ENCODE measurements at places on chromosomes 1 and 21.

DNA sequence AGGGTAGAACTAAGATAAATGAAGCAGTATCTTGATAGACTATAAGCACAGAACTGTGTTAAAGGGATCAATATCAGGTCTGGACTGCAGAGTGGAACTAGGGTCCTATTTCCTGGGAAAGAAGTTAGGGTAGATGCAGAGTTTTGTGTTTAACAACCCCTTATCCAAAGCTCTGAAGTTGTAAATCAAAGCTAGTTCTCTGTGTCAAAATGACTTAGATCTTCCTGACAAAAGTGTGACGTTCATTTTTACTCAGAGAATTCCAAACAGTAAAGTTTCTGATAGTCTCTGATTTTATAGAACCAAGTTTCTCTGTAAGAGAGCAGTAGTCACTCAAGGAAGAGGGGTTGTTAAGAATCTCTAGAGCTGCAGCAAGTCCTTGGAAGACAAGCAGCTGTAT, 8.3 kb downstream of the NUCKS1 start:
- no peak for DNase-seq

- DNase-seq = no peak
Observed at GRCh38 chr1:20383631-20384030, 93.0 kb downstream of the VWA5B1 start.

DNA sequence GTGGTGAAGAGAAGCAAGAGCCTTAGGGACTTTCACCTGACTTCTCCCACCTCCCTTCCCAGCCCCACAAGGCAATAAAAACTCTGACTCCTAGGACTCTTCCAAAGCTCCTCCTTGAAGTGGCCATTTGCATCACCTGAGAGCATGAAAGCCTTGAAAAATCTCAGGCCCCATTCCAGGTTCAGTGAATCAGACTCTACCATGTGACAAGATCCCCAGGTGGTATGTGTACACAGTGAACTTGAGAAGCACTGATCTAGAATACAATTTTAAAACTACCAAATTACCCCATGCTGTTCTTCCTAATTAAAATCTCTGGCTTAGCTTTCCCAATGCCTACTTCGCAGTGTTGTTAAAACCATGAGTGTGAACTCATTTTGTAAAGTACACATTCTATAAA, 195.1 kb upstream of the SAMSN1 start:
- DNase-seq = no peak

- DNase-seq = no peak
Observed at GRCh38 chr1:51729824-51730301, 113.0 kb downstream of the OSBPL9 start.

DNA sequence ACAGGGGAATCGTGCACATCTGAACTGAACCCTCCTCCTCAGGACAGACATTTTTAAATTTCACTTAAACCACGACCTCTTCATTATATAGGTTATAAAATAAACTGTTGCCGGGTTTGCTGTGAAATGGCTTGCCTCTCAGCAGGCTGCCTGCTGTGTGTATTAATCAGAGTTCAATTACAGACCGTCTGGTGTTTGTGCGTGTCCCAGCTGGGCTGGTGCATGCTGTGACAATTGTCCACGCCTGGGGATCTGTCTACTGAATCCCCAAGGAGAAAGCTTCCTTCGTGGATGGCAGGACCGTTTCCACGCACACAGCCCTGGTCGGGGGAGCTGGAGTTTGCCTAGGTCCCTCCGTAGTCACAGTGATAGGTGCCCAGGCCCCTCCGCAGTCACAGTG, 13.4 kb upstream of the AGPAT3 start:
- DNase-seq = no peak

- DNase-seq = no peak
Observed at GRCh38 chr1:6095511-6096242, 50.0 kb downstream of the KCNAB2 start.

DNA sequence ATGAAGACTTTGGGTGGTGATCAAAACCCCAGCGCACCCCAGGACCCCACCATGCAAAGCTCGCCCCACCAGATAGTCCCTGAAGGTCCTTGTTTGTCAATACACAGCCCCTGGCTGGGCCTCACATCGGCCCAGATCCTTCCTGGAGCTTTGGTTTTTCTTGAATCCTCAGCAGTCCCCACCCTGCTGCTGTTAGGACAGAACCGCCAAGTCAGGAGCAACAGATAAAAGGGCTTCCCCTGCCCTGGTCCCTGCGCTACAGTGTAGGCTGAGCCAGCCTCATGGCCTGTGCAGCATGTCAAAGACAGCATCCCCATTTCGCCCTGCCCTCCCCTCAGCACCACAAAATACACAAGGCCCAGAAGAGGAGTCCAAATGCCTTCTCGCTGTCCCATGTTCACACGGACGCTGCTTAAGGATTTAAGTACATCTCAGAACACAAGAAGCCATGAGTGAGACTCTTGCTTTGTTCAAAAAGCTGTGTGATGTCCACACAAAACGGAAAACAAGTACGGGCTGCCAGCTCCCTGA, 65.7 kb downstream of the PSMG1 start:
- no peak for DNase-seq

DNA sequence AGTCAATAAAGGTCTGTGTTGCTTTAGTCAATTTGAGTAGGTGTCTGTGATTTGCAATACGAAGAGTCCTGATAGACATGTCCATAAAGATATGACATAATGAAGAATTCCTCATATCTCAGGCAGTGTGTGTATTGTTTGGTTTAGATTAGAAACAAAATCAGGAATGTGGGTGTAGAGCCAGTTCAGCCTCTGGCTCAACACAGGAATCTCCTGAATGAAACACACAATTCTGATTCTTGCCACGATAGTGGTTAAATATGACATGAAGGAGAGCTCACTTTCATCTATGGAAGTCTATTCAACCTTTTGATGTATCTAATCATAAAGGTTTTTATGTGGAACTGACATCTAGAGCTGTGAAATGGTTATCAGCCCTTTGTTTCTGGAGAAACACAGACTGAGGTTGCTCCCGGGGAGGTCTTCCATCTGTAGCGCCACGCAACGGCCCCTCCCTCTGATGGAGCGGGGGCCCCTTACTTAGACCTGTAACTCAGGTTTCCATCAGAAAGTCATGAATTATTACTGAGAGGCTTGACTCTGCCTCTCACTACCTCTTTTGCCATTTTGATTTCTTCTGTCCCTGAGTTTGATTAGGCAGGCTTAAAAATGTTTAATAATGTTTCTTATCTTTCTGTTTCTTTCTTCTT, 19.5 kb downstream of the TSPAN2 start:
- no peak for DNase-seq

DNA sequence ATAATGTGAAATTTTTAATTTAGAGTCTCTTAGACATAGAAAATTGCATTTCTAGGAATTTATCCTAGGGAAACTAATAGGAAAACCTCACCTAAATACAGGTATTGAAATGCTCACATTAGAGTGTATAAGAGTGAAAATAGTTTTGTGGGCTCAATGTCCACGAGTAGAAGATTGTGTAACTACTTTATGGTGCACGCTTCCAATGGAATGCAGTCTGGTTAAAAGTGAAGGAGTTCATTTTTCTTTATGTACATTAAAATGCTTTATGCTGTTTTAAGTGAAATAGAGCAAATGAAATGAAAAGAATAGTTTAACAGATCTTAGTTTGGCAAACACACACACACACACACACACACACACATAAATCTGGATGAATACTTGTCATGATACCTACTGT, 278.2 kb downstream of the USP25 start:
- DNase-seq = no peak

DNA sequence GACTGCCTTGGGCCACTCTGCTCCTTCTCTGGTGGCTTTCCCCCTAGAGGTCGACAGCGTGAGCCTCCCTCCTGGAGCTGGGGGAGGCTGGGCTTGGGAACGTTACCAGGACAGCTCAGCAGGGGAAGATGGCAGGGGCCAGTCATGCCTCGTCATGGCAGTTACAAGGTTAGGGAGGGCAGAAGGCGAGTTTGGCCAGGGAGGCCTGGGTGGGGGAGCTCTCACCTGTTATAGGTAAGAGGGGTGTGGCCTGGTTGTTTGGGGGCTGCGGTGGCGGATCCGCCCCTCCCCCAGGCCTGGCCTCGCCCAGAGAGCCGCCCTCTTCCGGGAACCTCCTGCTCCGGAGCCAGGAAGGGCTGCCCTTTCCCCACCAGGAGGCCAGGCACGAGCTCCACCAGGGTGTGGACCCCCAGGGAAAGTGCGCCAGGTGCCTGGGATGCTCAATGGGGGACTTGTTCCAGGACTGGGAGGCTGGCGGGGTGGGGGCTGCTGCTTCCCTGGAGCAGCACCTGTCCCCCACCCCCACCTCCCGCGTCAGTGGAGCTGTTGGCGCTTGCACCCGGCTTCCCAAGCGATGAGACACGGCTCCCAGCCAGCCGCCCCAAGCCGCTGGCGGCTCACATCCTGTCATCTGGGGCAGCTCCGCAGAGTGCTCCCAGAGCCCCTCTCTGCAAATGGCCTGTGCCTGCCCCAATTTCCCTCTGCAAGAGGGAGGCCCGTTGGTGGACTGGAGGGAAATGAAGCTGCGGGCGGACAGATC, 23.6 kb upstream of the PKP1 start:
- no peak for DNase-seq

DNA sequence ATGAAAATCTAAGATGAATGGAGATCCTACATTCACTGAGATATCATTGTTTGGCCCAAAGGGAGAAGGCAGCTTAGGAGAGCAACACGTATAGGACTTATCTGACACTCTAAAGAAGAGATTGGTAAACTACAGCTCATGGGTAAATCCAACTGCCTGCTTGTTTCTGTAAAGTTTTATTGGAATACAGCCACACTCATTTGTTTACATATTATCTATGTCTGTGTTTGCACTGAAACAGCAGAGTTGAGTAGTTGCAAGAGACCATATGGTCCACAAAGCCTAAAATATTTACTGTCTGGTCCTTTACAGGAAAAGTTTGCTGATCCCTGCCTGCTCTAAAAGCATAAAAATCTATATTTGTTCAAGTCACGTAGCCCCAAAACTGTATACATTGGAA, 14.3 kb upstream of the LRRC53 start:
- DNase-seq = no peak

DNA sequence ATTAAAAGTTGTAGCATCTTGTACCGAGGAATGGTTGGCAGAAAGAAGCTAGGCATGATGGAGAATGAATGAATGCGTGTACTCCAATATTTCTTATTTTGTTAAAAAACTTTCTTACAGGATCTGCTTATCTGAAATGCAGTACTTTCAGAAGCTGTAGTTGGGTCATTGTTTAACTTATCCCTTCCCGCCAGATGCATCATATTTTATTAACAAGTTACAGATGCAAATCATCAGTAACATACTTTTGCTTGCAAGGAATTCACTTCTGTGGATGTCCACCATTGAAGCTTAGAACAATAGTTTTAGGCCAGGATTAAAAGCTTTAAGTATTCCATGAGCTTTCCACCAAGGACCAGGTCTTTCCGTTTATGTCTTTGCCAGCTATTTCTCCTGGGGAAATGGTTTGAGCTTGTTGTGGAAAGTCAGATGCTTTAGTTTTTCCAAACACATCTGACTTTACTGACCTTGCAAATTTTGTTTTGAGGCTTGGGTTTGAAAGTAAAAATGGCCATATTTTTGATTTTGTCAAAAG, 65.4 kb downstream of the PATJ start:
- DNase-seq = no peak

- no peak for DNase-seq
Observed at GRCh38 chr1:219269171-219269570, 95.5 kb downstream of the LYPLAL1 start.

- no peak for DNase-seq
Observed at GRCh38 chr1:221776495-221777301, 34.8 kb upstream of the DUSP10 start.

GRCh38 chr1:181116819-181117390, 28.4 kb downstream of the IER5 start:
- no peak for DNase-seq

GRCh38 chr1:63635681-63636080, 42.5 kb downstream of the PGM1 start:
- no peak for DNase-seq

GRCh38 chr1:212484701-212485570, 52.2 kb downstream of the NENF start:
- no peak for DNase-seq

GRCh38 chr1:218614031-218614430, 268.9 kb downstream of the TGFB2 start:
- no peak for DNase-seq

GRCh38 chr1:3061566-3061965, 7.4 kb upstream of the PRDM16 start:
- DNase-seq = no peak

GRCh38 chr1:107250169-107250568, 109.3 kb downstream of the NTNG1 start:
- no peak for DNase-seq

DNA sequence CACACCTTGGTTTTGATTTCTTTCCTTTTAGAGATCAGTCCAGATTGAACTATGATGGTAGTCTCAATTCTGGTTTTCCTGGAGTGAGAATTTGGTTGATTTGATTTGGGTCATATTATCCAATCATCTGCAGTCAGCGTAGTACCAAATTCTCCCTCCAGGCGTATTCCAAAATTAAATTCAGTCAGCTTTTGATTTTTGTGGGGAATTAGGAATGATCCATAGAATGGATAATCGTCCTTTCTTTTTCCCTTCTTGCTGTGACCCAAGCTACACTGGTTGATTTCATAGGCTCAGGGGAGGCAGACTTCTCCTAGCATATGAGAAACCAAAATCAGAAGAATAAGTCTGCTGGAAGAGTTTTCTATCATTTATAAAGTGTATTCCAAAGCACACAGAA, 4.9 kb downstream of the PRCC start:
- DNase-seq = no peak

DNA sequence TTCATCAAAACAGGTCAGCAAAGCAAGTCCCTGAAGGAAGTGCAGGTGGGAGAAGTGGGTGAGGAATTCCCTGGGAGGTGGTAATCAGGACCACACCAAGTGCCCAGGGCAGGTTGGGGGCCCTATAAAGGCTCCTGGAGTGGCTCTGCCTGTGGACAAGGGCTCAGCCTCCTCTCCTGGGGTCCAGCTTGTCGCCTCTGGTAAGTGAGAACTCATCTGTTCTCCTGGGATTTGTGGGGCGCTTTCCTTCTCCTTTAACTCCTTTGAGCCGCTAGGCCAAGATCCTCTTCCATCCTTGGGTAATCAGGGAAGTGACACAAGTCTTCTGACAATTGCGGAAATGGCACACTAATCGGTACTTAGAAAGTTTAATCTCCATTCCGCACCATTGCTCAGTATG, at the start of gene SPRR4:
Gene SPRR4, plus strand, starts transcription at position 154 of the 400 bp plus-strand sequence. CDS start 1,243 bp downstream, outside the sequence.
- no peak for DNase-seq

DNA sequence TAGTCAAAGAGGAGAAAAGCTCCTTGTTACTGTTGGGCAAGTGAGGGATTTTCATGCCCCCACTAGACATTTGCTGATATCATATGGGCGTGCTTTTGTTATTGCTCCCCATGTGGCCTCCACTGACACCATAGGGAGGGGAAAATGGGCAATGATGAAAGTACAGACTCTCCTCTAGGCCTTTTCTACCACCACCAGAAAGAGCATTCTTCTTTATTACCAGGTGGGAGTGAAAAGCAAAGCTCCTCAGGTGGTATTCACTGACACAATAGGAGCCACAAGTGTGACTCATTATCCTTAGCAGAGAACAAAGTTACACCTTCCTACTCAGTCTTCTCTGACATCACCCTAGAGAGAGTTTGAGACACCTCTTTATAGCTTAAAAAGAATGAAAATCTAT, 667.1 kb downstream of the LTN1 start:
- no peak for DNase-seq

Data from caudate nucleus (tissue), 63 donors.